ENCODE measurements at places on chromosomes 16 and 17.

DNA sequence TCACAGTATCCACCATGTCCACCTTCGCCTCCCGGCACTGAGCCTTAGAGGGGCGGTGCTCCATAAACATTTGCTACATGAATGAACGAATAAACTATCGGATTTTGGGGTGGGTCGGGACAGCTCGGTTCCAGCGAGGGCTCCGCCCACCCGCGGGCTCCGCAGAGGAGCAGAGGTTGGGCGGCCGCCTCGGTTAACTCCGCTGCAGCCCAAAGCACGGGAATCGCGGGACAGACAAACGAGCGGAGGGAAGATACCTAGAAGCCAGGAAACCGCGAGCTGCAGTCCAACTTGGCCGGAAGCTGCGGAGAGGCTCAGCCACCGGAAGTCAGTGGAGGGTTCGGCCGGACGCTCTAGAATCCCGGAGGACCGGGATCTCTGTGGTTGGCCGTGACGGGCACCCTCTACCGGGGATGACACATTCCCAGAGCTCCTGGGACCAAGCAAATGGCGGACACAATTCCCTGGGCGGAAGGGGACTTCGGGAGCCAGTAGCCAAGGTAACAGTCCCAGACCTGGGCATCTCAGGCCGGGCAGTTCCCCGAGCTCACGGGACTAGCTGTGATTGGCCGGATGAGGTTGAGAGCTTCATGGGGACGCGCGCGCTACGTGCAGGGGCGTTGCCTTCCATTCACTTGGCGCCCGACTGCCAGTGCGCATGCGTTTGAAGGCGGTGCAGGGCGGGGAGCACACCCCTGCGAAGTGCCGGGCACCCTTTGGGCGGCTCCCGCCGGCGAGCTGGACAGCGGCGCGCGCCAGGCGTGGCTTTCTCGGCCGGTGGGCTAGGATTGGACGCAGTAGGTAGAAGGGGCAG lies 489 bp upstream of the MAPK7 start:
- DNase-seq, result peak; percentile 100

DNA sequence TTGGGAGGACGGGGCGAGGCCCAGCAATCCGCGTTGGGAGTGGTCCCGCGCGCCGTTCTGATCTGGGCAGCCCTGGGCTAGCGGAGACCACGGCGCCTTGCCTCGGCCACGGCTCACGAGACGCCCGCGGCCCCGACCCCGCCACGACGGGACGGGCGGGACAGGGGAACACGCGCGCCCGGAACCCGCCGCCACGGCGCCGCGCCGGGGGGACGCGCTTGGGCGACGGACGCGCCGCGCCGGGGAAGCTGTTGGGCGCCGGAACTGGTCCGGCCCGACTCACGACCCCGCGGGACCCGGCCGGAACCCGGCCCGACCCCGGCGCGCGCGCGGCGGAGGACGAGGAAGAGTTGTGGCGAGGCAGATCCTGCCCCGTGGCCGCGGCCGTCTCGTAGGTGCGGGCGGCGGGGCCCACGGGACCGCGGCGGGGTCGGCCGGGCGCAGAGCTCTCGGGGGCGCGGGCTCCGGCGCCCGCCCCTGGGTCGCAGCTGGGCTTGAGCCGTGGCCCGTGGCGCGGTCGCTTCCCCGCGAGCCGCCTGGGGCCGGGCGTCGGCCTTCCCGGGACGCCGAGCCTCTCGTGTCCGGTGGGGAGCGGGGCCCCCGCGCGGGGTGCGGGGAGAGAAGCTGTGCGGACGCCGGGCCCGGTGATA lies at the start of gene ACSF3:
Gene ACSF3 (plus strand): TSS at position 251 of the 650 bp plus-strand sequence. CDS start 6,830 bp downstream, outside the sequence.
- DNase-seq, result no peak

GRCh38 chr17:14522795-14523387 lies 222.0 kb downstream of the HS3ST3B1 start:
- DNase-seq, result no peak

DNA sequence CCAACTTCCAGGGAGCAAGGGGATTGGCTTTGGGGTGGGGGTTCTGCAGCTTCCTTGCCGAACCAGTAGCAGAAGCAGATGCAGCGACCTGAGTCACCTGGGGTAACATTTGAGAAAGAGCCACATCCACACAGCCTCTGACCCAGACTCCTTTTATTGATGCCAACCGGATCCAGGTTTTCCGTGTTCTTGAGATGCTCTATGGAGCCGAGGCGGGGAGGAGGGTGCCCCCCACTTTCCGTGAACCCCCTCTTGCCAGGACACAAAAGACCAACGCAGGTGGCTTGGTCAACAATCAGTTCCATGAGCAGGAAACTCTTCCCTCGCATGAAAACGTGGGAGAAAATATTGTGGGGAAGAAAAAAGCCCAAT lies 125.8 kb downstream of the C16orf78 start:
- DNase-seq, result no peak

DNA sequence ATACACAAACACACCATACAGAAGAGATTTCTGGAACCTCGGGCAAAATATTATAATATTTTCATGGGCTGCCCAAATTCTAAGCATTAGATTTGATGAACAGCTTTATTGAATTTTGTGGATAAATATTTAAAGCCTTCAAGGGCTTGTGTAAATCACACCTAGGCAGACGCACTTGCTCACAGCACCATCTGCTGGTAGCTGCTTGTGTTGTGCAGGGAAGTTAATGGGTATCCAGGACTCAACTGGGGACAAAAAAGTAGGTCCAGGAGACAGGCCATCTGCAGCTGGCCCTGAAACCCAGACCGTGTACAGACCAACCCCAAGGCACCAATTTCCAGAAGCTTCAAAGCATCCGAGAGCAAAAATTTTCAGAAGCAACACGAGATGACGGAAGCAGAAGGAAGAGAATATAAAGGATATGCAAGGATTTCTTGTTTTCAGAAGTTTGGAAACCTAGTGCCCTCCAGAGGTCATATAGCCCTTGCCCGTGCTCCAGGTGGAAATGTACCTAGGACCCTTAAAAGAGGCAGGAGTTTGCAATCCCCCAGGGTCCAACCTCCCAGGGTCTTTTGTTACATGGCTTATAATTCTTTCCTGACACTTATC lies 140.0 kb downstream of the CHD9NB start:
- DNase-seq, result peak; percentile 70

DNA sequence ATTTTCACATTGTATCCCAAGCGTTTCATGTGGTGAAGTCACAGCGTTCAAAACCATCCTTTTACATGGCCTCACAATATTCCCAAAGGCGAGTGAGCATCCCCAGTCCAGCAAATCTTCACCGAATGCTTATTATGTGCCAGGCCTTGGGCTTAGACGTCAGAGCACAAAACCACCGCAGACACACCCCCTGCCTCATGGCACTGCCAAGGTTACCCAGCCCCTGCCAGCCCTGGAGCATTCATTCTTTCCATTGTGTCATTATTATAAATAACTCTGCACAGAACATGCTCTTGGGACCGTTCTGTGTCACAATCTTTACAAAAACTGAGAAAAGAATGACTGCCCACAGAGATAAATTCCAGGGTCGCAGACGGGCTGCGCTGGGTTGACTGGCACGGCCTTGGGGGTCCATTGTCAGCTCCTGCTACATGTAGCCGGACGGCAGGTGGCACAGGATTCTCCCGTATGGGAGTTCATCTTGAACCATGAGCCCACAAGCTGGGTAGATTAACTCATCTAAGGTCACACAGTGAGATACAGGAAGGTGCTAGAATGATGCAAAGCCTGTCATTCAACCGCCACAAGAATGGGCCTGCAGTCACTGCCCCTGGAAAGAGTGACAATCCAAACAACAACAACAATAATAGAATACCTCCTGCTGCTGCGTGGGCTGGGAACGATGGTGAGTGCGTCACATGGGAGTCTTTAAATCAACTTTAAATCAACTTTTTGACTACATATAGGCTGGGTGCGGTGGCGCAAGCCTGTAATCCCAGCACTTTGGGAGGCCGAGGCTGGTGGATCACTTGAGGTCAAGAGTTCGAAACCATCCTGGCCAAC lies 4.5 kb upstream of the NECAB2 start:
- DNase-seq, result no peak

GRCh38 chr17:30780343-30780742 lies 44.1 kb downstream of the CRLF3 start:
- DNase-seq, result no peak

DNA sequence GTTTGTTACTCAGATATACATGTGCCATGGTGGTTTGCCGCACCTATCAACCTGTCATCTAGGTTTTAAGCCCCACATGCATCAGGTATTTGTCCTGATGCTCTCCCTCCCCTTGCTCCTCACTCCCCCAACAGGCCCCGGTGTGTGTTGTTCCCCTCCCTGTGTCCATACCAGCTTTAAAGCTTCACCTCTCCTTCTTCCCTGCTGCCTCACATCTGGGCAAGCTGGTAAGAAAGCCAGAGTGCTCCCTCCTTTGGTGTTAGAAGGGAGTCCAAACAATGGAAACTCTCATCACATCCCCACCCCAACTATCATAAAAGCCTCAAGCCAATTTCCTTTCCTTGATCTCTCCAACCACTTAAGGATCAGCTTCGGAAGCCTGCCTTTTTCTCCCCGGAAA lies 1115.6 kb upstream of the GOT2 start:
- DNase-seq, result no peak

- DNase-seq, result no peak
Observed at GRCh38 chr16:57372372-57373116, at the start of gene CX3CL1. CX3CL1 (plus strand) TSS chr16:57372490; CDS start chr16:57372569, 79 bp downstream.

DNA sequence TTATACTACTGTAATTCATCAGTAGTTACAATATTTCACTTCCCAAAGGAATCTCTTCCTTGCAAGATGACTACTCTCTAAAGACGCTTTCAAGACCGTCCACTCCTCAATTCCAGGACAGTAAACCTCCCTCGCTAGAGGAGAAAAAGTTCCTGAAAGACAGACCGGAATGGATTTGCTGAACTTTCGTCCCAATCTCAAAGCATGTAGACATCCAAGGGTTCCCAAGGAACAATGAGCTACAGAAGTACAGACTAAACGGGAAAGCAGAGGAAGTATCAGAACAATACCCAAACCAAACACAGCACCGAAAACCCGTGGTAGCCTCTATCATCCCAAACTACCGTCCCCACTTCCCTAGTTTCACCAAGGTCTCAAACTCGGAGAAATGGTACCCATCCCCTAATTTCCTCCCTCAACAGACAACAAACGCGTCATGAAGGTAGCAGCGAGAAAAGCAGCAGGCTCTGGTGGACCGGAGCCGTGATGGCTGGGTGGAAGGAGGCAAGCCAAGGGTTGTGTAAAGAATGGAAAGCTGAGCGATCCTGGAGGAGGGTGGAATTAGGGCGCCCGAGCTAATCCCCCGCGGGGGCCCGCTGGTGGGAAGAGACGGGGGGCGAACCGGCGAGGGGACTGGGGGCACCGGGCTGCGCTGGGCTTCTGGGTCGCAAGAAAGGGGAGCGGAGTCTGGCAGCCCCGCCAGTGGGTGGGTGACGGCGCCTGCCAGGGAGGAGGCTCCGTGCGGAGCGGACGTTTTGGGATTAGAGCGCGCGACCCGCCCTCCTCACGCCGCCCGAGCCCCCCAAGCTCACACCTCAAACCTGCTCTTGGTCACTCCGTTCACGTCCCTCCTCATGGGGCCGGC lies 647 bp downstream of the FBXL20 start:
- DNase-seq, result no peak

- DNase-seq, result no peak
Observed at GRCh38 chr17:33551911-33552310, 258.8 kb upstream of the ASIC2 start.

DNA sequence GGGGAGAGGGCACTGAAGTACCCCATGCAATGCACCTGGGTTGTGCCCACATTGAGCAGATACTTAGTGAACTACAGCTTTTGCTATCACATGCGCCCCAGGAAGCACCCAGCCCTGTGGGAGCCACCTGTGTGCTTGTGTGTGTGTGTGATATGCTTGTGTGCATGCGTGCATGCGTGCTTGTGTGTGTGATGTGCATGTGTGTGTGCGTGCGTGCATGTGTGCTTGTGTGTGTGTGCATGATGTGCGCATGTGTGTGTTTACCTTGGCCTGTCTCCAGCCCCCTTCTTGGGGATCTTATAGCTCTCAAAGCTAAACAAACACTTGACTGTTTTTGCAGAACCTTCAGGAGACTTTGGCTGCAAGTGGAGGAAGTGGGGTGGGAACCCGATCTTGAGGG lies 841 bp downstream of the C16orf89 start:
- DNase-seq, result no peak

GRCh38 chr16:85056211-85056748 lies 28.7 kb downstream of the KIAA0513 start:
- no peak for DNase-seq

DNA sequence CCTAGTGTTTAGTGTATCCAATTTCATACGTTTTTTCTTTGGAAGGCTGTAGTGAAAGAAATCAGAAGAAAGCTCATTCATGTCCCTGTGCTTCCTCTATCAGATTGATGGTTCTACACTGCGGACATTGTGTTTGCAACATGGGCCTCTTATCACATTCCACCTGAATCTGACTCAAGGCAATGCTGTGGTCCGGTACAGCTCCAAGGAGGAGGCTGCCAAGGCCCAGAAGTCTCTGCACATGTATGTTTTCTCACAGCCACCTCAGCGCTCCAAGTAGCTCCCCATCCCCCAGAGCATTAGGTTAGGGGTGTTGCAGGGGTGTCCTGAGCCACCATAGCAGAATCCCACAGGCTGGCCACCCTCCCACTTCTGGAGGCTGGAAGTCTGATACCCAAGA lies 25.2 kb downstream of the TMC6 start:
- DNase-seq, result no peak

GRCh38 chr17:43211480-43212402 lies at the start of gene TMEM106A:
TMEM106A (plus strand) TSS chr17:43211875; CDS start chr17:43213042, 1,167 bp downstream.
- DNase-seq, result peak; percentile 27

DNA sequence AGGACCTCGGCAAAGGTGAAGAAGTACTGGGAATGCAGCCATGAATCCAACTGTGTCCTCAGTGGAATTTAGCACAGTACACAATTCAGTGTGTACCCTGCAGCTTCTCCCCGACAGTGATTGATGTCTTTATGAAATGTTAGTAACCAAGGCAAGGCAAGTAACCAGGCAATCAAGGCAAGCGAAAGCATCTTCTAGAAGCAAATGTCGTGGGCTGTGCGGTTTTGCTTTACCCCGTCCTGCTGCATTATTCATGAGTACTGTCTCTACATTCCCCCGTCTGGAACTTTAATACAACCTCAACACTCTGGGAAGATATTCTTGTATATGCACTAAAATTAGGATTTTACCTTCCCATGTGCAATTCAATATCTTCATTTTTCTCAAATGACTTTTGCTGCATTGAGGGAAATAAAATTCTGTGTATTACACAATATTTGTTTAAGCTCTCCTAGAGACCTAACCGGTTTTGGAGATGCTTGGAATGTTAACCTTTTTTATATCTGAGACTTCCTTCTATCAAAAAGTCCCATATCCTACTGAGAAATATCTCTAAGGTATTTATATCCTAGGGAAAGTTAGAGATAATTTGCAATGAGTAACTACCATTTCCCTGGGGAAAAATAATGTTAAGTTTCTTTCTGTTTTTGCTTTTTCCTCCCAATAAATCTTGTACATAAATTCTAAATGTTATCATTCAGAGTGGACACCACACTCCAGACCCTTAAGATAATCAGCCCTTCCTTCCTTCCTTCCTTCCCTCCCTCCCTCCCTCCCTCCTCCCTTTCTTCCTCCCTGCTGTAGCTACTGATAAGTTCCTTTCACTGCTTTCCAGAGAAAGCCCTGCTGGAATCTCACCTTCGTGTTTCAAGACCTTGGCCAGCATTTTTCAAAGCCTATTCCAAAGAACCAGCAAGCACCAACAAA lies 51.9 kb upstream of the ADORA2B start:
- no peak for DNase-seq

- no peak for DNase-seq
Observed at GRCh38 chr17:64630309-64631223, 31.5 kb downstream of the SMURF2 start.

- DNase-seq, result peak; percentile 74
Observed at GRCh38 chr16:4734730-4735535, 596 bp downstream of the DNAAF8 start.
